ENCODE measurements at places on chromosomes 3 and 15. TPM values are rescaled to one million over a fixed set of nuclear protein-coding genes. Genes with fewer than 3 reads are reported as not detected.
A peak's percentile ranks its signal among the peaks of the same experiment; 100 is the strongest.

- no peak for DNase-seq
These were observed 66.8 kb upstream of the RASGRP1 start for GRCh38 chr15:38631119-38632075.

SOX14 gene
- total RNA-seq: not detected

DNA sequence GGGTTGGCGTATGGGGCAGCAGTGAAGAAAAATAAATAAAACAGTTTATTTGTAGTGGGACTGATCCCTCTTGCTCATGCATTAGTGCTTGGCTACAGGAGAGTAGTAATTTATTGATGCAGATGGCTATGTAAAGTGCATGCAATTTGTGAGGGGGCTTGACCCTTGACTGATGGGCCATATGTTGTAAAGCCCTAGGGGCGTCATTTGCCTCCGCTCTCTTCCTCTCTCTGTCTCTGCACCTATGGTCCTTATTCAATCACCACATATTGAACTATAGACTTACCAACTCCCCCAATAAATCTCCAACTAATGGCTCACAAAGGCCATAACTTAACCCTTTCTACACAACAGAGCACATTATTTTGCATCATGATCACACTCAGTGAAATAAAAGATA, 227.7 kb downstream of the ROBO2 start:
- no peak for DNase-seq

GRCh38 chr15:36879568-36880222, 220.7 kb downstream of the MEIS2 start:
- DNase-seq: no peak

DNA sequence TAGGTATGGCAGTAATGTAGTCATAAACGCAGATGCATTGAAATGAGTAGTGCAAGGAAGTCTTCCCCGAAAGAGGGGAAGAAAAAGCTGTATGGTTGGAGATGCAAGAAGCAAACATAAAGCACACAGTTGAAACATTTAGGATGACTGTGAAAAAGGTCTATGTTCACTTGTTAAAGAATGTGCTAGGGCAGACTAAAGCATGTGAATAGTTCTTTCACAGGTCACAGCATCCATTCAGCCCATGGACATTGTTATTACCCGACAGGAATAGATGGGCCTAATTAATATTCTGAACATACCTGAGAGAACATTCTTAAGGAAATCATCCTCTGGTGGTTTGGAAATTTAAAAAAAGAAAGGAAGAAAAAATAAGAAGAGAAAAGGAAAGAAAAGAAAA, 595.2 kb downstream of the ZIC1 start:
- DNase-seq: no peak

- DNase-seq: no peak
These were observed 16.6 kb upstream of the KLF13 start for GRCh38 chr15:31309893-31310606.

- DNase-seq: no peak
These were observed 347 bp downstream of the HACL1 start for GRCh38 chr3:15601046-15601398.

ABHD6 gene
- total RNA-seq: 30.1 TPM

GRCh38 chr3:150682824-150683223, 20.9 kb downstream of the ERICH6 start:
- no peak for DNase-seq

NCKIPSD gene
- 8.4 TPM for total RNA-seq

CPEB1 gene
- total RNA-seq: 2.8 TPM

DNA sequence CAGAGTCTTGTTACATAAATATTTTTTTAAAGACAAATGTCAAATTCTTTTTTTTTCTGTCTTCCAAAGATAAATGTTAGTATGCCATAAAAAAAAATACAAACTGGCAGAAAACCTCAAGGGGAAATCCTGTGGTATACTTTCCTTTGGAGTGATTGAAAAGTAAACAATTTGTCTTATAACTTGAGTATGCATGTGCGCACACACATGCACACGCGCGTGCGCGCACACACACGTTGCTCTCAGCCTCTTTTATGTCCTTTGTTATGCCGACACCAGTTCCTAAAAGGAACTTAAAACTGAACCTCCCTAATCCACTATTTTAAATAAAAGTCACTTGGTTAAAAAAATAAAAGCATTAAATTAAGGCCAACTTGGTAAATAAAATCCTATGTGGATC, 58.1 kb downstream of the TGFBR2 start:
- DNase-seq: no peak

DNA sequence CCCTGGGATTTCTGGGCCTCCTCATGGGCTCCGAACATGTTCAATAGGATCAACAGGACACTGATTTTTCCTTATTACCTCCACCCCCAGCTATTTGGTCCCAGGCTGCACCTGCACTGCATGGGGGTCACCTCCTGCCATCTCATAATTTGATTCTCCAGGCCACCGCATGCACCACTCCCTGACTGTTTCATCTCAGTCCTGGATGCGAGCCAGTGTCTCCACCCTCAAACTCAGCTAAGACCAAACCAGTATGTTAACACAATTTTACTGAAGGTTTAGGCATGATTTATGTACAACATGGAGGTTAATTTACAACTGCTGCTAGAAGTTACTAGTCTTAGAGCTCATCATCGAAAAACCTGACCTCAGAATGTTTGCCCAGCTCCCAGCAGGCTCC, 249.5 kb downstream of the UACA start:
- DNase-seq: no peak

GRCh38 chr3:160055659-160056058, 67.0 kb downstream of the IL12A start:
- no peak for DNase-seq

BTLA gene
- total RNA-seq: 0.16 TPM

- DNase-seq: no peak
These were observed 228.1 kb upstream of the ATP10A start for GRCh38 chr15:26091184-26091583.

CRBN gene
- 187 TPM for total RNA-seq

- no peak for DNase-seq
These were observed 50.1 kb upstream of the CMC1 start for GRCh38 chr3:28191363-28191762.

GRCh38 chr15:71386448-71387236, 271.4 kb downstream of the THSD4 start:
- DNase-seq: no peak

DNA sequence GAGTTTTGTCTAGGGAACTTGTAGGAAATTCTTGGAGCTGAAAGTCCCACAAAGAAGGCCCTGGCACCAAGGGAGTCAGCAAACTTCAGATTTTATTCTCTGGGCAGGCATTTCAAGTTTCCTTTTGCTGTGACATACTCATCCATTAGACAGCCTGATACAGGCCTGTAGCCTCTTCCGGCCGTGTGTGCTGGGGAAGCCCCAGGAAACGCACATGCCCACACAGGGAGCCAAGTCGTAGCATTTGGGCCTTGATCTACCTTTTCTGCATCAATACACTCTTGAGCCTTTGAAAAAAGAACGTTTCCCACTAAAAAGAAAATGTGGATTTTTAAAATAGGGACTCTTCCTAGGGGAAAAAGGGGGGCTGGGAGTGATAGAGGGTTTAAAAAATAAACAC, 15.0 kb downstream of the TIGIT start:
- DNase-seq: no peak

DNA sequence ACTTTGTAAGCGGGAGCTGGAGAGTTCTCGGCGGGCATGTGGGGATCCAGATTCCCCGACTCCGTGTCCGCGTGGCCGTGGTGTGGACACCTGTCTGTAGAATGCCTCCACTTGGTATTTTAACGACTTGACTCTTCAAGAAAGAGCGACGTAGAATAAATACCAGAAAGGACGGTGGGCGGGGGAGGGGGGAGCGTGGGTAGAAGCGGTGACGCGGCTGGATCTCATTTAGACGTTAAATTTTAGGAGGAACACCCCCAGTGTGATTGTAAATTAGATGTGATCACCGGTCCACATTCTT, 620 bp upstream of the PYGO1 start:
- no peak for DNase-seq

LRTM1 gene
- not detected for total RNA-seq

DNA sequence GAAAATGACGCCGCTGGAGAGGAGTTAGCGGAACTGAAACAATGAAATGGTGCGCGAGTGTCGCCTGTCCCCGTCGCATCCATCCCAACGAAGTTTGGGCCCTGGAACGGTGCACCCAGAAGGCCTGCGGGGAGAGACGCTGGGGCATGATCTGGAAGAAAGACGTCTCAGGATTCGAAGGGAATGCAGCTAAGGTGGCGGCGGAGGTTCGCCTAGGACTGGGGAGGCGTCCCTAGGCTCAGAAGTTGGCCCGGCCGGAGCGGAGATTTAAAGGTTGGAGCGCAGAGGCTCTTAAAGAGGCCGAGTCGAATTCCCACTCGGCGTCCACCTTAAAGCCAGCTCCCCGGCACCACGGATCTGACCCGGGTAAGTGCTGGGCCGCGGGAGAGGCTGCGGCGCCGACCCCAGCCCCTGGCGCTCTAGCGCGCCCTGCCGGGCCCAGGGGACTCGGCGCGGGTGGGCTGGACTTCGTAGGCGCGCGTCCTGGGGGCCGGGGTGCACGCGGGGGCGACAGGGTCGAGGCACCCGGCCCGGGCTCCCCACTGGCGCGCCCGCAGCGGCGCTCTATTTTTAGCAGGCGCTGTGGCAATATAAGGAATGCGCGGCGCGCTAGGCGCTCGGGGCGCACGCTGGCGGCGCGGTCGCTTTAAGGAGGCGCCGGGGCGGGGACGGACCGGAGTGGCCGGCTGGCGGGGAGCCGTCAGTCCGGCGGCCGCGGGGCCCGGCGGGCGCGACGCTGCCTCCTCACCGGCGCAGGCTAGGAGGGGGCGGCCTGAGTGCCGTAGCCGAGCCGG, at the start of gene MRAS:
Gene MRAS (plus strand): TSS at position 620 of the 794 bp plus-strand sequence. CDS start 24,305 bp downstream, outside the sequence.
- peak; percentile 77 for DNase-seq

- no peak for DNase-seq
These were observed 15.6 kb downstream of the CPA3 start for GRCh38 chr3:148880681-148881080.

- DNase-seq: no peak
These were observed 189.0 kb downstream of the ZNF621 start for GRCh38 chr3:40713795-40714194.

DNA sequence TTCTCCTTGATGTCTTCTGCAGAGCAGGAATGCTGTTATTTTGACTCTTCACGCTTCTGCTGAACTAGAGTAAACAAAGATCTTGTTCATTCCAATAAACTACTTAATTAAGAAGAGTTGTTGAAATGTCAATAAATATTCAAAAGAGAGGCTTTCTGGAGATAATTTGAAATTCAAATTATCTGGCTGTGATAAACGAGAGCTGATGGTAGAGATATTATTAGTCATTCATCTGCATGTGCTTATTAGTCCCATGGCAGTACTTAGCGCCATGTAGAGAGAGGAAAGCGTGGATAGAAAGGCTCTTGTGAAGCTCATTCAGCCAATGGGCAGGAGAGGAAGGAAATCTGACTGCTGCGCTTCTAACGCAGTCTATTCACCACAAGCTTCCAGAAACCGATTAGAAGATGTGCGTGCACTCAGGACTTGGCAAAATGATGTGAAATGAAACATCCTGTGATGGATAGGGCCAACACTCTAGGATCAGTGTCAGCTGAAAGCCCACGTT, 251.1 kb downstream of the GABRB3 start:
- DNase-seq: no peak

DNA sequence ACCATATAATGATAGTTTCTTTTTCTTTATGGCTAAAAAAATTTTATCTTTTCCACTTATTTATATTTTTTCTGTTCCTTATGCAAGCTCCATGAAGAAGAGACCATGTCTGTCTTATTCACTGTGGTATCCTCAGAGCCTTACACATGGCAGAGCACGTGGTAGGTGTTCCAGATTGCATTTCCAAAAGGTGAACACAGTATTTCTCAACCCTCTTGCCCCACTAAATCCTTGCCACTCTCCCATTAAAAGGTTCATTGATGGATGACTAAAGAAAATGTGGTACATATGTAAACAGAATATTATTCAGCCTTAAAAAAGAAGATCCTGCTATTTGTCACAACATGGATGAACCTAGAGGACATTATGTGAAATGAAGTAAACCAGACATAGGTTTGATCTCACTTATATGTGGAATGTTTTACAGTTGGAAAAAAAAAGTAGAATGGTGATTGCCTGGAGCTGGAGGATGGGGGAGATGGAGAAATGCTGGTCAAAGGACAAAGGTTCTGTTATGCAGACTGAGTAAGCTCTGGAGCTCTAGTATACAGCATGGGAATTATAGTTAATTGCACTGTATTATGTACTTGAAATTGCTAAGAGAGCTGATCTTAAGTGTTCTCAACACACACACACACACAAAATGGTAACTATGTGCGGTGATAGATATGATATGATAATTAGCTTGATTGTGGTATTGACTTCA, 266.7 kb downstream of the CNTN3 start:
- DNase-seq: no peak

GRCh38 chr3:171811913-171812335, 1.6 kb upstream of the PLD1 start:
- no peak for DNase-seq

- no peak for DNase-seq
These were observed 46.0 kb downstream of the CA12 start for GRCh38 chr15:63335543-63336240.

- DNase-seq: no peak
These were observed 1.8 kb downstream of the ARNT2 start for GRCh38 chr15:80405970-80406369.

AP3B2 gene
- 52.9 TPM for total RNA-seq

DNA sequence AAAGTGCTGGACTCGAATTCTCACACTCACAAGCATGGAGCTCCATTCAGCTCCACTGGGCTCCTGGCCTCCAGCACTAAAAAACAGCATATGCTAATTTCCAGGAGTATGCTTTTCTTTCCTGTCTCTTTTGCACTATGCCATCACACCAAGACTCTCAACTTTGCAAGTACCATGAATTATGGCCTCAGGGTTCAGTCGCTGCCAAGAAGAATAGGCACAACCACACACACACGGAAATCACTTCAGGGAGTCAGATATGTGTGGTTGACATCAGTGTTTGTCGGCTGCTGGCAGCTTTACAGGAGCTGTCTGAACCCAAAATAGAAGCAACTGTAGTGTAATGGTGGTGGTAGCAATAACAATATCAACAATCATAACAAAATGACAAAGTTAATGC, 305.0 kb upstream of the SLCO3A1 start:
- DNase-seq: no peak

TGM4 gene
- not detected for total RNA-seq

GRCh38 chr15:98708037-98708590, 59.8 kb downstream of the IGF1R start:
- no peak for DNase-seq

- no peak for DNase-seq
These were observed 82.0 kb upstream of the EPHB3 start for GRCh38 chr3:184479426-184480126.

GRCh38 chr3:131797776-131798175, 237.0 kb downstream of the CPNE4 start:
- no peak for DNase-seq

Measured in occipital lobe (tissue), 3 donors.